HT-29 (cell line): ENCODE measurements at places on chromosomes 7 and 10.

DNA sequence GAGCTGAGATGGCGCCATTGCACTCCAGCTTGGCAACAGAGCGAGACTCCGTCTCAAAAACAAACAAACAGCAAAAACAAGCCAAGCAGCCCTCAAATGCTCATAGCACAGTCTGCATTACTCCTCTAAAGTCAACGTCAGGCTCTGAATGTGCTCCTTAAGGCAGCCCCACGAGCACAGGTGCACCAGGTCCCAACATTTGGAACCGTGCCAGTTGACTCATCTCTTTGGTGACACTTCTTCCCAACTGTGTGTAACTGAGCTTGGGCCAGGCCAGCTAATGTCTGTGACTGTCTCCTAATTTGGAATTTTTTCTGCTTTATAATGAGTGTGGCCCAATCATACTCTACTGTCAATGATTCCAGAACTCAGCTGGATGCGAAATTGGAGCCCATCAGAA, 66.3 kb upstream of the EFCAB10 start:
- DNase-seq, result peak; percentile 49

- no peak for DNase-seq
These were observed 1073.9 kb downstream of the NXPH1 start for GRCh38 chr7:9507290-9507689.

GRCh38 chr10:114308531-114309363, 69.7 kb downstream of the VWA2 start:
- DNase-seq, result no peak

DNA sequence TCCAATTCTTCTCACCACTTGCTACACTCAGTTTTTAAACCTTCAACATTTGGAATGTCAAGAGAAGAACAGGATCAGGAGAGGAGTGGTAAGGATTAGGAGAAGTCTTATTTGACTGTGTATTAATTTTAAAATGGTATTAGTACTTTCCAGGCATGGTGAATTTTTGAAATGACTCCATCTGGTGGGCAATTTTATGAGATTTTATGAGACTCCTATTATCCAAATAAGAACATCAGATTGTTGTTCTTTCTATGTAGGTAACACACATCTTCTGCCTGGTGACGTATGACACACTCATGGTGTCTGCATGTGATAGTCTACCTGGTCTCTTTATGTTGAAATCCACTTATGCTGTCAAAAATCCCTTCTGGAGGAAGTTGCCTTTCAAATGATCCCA, 51.0 kb downstream of the SLC13A1 start:
- peak; percentile 11 for DNase-seq

GRCh38 chr10:71357792-71358265, 38.8 kb downstream of the SLC29A3 start:
- DNase-seq, result no peak

DNA sequence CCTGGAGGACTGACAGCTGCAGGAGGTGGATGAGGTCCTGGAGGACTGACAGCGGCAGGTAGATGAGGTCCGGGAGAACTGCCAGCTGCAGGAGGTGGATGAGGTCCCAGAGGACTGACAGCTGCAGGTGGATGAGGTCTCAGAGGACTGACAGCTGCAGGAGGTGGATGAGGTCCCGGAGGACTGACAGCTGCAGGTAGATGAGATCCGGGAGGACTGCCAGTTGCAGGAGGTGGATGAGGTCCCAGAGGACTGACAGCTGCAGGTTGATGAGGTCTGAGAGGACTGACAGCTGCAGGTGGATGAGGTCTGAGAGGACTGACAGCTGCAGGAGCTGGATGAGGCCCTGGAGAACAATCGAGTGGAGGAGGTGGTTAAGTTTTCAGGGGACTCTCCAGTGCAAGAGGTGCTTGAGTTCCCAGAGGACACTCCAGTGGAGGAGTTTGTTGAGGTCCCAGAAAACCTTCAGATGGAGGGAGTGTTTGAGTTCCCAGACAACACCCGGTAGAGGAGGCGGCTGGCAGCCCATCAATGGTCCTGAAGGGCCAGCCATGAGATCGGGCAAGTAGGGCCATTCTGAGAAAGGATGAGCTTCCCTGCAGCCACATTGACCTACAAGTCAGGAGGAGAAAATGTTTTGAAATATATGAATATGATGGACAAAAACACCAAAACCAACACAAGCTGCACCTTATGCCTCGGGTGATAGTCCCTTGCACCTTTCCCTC, 4.7 kb upstream of the EIF5AL1 start:
- DNase-seq, result no peak

- peak; percentile 68 for DNase-seq
These were observed 5.0 kb downstream of the MYO1G start for GRCh38 chr7:44973610-44974401.

DNA sequence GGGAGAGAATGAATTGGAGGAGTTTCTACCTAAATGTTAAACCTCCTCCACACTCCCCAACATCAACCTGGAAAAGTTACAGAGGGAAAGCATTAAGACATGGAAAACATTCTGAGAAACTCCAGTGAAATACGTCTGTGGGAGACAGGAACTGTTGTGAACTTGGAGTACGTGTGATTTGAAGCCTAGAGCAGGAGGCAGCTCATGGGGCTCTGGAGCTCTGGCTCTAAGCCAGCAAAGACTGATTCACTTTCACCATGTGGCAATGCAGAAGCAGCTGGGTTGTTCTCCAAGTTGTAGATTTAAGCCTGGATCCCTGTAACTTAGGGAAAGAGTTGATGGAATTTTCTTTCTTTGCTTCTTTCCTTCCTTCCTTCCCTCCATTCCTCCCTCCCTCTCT, 503.2 kb downstream of the NRG3 start:
- DNase-seq, result peak; percentile 12

DNA sequence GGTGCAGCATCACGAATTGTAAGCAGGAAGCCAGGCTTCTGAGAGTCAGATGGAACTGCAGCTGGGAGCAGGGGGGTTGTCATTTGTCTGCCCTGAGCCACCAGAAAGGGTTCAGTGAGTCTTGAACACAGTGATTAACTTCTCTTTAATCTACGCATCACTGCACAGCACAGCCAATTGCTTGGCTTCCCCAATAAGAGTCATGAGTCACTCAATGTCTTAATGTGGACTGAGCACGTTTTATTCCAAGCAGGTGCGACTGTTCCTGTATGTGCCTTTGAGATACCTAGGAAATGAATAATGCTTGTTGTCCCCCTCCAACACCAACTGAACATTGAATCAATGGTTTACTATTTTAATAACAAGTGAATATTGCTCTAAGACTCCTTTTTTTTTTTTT, 26.0 kb upstream of the PLEKHA1 start:
- DNase-seq, result no peak

- DNase-seq, result no peak
These were observed 5.8 kb upstream of the DDIT4 start for GRCh38 chr10:72267819-72268399.

DNA sequence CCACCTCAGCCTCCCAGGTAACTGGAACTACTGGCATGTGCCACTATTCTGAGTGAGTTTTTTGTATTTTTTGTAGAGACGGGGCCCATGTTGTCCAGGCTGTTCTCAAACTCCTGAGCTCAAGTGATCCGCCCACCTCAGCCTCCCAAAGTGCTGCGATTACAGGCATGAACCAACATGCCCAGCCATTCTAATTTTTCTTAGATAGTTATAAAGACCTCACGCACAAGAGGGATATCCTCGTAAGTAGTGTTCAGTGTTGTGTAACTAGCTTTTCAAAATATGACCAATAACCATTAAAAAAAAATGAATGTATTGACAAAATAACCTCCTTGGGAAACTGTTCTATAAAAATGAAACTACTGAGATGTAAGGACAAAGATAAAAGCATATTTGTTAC, 90.5 kb upstream of the FERD3L start:
- DNase-seq, result no peak

- DNase-seq, result no peak
These were observed 33.8 kb downstream of the MAP3K8 start for GRCh38 chr10:30467651-30468338.

DNA sequence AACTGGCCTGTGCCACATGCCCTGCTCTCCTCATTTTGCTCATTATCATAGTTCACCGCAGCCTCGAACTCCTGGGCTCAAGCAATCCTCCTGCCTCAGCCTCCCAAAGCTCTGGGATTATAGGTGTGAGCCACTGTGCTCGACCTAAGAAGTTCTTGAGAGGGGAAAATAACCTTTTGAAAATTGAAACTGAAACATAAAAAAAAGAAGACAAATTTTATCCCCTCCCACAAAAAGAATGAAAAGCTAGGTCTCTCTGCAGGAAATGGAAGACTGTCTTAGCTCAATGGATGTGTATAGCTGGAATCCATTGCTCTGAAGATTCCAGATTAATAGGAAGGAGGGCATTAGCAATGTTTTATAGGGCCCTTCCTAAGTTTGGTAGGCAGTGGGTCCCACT, 2.0 kb upstream of the EXOC6 start:
- no peak for DNase-seq

DNA sequence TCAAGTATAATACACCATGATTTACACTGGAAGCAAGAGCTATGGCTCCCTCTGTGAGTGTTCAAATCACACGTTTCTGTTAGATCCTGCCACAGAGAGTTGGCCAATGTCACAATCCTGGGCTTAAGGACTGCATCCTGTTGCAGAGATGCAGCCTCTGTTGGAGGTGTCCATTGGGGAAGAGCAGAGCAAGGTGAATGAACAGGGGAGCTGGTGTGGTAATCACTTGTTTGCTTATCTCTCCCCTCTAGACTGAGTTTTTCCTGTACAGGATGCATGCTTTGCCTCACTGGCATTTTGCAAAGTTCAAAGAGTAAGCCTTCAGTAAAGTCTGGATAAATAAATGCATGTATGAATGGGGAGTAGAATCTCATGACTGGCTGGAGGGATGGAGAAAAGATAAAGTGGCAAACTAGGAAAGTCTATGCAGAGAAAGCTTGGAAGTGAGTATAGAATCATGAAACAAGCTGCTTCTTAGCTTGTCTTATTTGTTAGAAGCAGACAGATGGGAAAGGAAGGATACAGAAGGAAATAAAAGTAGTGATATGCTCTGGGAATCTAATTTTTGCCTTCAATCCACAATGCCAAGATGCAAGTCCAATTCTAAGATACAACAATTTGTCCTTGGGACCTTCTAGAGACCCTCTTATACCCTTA, 605.9 kb downstream of the KCNMA1 start:
- DNase-seq, result no peak

GRCh38 chr10:34343764-34344163, 471.3 kb downstream of the PARD3 start:
- no peak for DNase-seq

DNA sequence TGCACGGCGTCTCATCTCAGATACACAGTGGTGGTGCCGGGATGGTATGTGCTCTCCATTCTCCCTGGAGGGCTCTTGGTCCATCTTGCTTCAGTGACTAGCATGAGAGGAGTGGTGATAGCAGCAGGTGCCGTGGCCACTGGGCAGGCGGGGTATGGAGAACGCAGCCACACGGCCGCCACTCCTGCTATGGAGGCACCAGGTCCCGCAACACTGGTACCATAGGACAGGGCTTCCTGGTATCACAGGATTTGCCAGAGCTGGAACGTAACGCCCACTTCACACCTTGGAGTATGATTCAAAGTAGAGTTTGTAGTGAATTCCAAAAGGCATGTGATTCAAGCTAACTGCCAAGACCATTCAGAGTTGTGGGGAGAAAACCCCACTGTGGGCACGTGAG, 284.1 kb downstream of the DPP6 start:
- no peak for DNase-seq

- no peak for DNase-seq
These were observed 73.1 kb upstream of the RPA3 start for GRCh38 chr7:7791523-7791922.

GRCh38 chr10:48461623-48462481, 143.0 kb downstream of the ARHGAP22 start:
- DNase-seq, result no peak

DNA sequence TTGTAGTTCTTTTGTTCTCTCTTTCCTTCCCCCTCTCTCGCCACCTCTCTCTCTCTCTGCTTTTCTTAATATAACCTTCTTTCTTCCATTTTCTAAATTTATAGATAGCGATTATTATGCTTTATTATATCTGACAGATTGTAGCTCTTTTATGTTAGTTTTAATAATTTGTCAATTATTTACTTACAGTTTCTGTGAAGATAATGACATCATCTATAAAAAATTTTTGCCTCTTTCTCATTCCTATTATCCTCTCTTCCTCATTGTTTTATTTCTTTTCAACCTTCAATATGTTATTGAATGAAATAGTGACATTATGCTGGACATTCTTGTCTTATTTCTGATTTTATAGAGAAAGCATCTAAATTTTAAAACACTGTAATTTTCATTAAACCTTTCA, 469.6 kb upstream of the NRG3 start:
- DNase-seq, result no peak

DNA sequence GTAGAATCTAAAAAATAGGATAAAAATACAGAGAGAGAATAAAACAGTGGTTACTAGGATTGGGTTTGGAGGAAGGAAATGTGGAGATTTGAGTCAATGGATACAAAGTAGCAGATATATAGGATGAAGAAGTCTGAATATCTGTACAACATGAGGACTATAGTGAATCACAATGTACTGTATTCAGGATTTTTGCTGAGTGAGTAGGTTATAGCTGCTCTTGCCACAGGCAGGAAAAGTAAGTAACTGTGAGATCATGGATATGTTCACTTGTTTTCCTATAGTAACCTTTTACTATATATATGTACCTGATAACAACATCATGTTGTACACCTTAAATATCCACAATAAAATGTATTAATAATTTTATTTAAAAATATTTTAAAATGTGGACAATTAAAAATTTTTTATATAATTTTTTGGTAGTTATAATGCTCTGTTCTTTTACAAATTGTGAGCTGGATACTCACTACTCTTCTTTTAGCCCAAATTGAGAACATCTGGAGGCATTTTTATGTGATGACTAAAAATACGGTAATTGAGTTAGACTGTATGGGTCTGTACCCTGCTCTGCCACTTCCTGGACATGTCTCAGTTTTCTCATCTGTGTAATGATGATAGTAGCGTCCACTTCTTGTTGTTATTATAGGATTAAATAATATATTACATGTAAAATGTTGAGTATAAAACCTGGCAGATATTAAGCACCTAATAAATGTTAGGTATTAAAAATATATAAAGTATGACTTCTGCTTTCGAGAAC, 439.1 kb downstream of the AUTS2 start:
- DNase-seq, result no peak

DNA sequence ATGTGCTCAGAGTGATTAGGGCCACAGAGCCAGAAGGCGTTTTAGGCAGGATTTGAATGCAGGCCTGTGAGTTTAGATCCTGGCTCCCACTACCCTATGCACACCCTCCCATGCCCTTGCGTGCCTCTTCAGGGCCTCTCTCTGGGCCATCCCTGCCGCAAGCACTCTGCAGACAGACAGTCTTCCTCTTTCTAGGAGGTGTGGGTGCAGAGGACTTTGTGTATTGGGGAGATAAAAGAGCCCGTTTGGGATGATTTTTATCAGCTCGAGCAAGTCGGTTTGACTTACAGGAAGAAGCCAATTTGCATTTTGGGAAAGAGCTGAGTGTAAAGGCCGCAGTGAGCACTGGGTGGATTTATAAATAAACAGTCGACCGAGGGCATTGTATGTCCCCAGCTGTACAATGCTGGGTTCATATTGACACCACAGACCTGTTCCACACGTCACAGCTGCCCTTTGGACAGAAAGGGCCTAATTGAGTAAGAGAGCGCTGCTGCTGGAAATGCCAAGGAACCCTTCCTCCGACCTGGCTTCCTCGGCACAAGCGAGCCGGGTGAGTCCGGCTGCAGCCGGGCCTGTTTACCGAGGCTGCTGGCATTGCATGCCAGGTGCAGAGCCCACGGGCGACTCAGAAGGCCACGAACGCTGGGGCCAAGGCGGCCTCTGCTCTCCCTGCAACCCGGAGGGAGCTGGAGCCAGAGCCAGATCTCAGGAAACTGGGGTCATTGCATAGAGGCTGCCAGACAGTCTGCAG, 25.1 kb downstream of the ZMIZ1 start:
- DNase-seq, result peak; percentile 92
